Activated CD4-positive, CD25-positive, alpha-beta regulatory T cell (primary cell): ENCODE measurements at places on chromosomes 6 and 20.

- no peak for DNase-seq
Measured at GRCh38 chr6:154481521-154482013, 28.9 kb downstream of the CNKSR3 start.

GRCh38 chr20:50968289-50968688, 9.7 kb downstream of the MOCS3 start:
- DNase-seq: no peak

DNA sequence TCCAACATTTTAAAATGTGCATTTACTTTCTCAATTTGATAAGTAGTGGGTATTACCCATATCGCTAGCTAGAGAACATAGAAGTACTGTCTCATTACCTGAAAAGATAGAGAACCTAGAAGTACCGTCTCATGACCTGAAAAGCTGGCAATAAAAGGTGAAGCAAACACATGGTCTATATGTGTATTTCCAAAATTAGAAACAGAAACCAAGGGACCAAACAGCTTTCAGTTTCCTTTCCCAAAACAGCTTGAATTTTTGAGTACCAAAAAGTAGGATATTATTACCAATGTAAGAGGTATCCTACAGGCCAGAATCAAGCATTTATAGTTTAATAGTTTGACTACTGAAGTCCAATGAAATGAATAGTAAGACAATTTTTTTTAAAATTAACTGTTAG, 77.2 kb downstream of the KIF13A start:
- DNase-seq: no peak

GRCh38 chr6:89562093-89562973, 76.2 kb downstream of the LYRM2 start:
- no peak for DNase-seq

DNA sequence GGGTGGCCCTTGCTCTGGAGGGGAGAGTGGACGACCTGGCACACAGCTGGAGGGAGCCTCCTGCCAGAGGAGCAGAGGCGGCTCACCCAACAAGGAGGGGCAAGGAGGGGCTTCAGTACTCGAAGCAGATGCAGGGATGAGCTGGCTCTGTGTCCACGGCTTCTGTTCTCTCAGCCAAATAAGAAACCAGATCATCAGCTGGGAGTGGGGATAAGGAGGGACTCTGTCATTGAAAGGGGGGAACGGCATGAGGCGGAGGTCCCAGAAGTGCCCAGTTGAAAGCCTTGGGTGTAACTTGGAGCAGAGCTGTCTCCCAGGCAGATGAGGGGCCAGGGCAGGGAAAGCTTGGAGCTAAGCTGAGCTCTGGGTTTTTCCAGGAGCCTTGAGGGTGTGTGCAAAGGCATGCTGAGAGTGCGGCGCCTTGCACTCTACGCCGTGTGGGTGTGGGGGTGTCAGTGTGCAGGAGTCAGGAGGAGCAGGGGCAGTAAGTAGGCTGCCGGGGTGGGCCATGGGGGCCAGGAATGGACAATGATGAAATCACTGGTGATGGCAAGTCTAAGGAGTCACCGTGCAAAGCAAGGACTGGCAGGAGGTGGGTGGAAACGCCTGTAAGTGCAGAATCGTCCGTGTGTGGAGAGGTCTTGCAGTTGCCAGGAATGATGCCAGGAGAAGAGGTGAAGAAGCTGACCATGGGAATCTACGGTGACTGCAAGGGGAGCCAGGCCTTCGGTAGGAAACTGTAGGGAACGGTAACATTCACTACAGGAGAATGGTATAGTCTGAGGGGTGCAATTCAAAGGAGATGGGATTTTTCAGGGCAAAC, 85.4 kb upstream of the FOXQ1 start:
- no peak for DNase-seq

- DNase-seq: no peak
Measured at GRCh38 chr6:18209539-18210197, 54.4 kb downstream of the KDM1B start.

DNA sequence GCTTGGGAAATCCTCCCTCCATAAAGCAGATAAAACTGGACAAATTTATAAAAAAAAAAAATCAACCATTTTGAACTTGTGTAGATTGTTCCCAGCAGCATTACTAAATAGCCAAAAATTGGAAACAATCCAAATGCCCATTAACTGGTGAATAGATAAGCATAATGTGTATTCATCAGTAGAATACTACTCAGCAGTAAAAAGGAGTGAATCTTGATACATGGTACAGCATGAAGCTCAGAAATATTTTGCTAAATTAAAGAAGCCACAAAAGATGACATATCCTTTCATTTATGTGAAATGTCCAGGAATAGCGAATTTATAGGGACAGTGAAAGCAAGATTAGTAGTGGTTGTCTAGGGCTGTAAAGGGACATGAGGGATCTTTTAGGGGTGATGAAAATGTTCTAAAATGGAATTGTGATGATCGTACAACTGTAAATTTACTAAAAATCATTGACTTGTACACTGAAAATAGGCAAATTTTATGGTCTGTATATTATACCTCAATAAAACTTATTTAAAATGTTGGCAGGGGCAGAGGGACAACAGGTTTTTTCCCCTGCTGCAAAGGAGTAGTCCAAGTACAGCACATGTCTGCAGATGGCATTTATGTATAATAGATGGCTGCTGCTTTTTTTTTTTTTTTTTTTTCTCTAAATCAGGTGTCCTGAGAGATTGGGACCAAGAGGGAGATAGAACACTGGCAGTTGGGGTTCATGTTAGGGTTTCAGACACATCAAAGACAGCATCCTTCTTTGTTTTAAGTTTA, 59.5 kb downstream of the CBFA2T2 start:
- DNase-seq: no peak

DNA sequence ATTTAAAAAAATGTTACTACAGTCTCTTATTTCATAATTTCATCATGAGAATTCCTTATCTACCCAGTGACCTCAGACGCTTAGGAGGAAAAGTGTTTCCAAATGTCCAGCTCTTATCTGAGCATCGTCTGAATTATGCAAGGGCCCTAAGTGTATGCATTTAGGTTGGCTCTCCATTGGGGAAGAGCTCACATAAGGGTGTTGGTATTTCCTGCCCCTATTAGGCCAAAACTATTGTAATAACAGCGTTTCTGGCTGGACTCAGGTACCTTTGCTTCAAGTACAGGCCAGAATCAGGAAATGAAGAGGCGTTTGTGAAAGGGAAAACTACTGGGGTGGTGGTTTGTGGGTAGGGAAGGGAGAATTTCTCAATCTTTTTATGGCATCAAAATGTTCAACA, 40.4 kb upstream of the SGK1 start:
- no peak for DNase-seq

- no peak for DNase-seq
Measured at GRCh38 chr20:58923117-58923712, 57.8 kb upstream of the NELFCD start.

GRCh38 chr6:121764493-121764892, 329.0 kb downstream of the GJA1 start:
- no peak for DNase-seq

- peak; percentile 24 for DNase-seq
Measured at GRCh38 chr6:144064402-144065212, 30.8 kb downstream of the SF3B5 start.

DNA sequence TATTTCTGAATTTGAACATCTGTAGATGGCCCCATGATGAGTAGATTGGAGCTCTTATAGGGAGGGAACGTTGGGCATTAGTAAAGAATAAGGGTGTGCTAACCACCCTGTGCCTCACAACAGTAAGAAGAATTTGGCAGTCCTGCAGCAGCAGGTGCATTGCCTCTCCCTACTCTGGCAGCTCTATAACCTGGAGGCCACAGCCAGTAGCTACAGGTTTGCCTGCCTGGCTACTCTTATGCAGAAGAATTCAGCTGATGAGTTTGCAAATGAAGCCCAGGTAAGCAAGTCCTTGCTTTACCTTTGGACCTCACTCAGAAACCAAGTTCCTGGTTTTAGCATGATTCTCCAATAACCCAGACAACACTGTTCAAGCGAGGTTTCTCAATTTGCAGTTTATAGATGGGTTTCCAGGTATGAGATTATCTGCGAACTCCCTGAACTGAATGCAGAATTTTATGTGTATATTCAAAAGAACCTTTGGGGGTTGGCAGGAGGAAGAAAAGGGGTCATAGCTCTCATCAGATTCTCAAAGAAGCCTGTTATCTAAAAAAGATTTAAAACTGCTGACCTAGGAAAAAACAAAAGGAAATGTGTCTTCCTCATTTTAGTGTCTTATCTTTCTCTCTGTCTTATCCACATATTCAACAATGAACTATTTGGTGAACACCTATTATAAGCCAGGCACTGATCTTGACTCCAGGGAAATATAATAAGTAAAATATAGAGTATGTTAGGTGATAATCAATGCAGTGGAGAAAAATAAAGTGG, 18.9 kb downstream of the TREML1 start:
- DNase-seq: no peak

DNA sequence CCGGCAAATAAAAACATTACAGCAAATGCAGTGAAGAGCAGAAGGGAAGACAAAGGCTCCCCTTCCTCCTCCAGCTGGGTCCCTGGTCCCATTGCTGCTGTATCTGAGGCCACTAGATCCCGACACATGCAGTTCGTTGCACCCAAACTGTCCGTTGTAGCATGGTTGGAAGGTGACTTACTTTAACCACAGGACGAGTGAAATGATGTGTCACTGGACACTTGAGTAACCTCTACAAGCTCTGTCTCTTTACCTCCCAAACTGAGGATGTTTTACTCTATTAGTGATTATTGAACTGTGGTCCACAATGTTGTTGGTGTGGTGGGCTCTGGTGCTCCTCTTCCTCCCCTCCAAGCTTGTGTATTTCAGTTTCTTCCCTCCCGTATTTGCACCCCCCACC, 46.2 kb upstream of the ARMH2 start:
- no peak for DNase-seq

GRCh38 chr20:18255526-18255925, 32.8 kb upstream of the ZNF133 start:
- no peak for DNase-seq

DNA sequence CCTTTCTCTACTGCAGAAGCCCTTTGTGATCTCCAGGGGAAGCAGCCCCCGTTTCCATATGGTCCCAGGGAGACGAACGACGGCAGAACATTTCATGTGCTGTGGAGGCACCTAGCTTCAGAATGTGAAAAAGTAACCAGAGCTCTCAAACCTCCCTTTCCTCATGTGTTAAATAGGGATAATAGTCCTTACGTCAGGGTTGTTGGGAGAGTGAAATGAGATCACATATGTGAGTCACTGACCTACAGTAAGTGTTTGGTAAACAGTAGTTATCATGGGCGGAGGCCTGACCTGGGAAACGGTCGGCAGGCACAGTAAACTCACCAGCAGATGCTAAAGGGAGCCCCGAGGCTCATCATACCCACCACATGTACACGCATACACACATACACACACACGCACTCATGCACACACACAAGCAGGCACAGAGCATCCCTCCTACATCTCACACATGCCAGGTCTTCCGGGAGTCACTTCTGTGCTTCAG, 89.7 kb downstream of the LY86 start:
- DNase-seq: no peak

DNA sequence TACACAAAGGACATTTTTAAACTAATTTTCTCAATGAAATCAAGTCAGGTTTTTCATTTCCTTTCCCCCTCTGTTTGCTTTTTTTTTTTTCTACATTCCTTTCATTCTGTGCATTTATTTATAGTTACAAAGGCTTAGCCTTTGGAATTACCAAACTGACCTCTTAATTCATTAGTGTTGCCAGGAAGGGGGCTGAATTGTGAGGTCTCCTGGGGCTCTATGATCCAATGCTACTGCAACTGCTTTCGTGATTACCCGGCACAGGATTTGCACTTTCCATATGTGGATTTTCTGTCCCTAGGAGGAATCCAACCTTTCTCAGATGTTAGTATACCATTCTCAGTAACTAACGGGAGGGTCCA, 35.3 kb downstream of the NEDD9 start:
- DNase-seq: no peak

- no peak for DNase-seq
Measured at GRCh38 chr6:168663041-168663440, 222.1 kb downstream of the SMOC2 start.

GRCh38 chr6:150072201-150072600, 3.3 kb upstream of the ULBP3 start:
- peak; percentile 7 for DNase-seq

DNA sequence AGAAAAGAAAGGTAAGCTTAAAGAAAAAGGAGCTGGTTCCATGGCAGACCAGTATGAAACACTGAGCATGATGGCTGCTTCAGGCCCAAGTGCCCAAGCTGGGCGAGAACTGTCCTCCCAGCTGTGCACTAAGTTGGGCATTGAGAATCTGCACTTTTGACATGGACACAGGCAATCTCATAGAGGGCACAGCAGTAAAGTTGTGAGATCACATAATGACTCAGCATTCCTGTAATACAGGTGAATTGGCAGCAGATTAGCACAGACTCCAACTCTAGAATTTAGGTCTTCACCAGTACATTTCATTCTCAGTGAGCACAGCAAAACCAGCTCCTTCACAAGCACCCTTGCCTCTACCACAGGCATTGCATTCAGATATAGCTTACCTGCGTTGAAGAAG, 343.4 kb downstream of the PKHD1 start:
- DNase-seq: no peak

- no peak for DNase-seq
Measured at GRCh38 chr20:33419140-33419974, 18.0 kb upstream of the CDK5RAP1 start.

GRCh38 chr6:63683071-63683603, 47.5 kb downstream of the PHF3 start:
- DNase-seq: no peak

DNA sequence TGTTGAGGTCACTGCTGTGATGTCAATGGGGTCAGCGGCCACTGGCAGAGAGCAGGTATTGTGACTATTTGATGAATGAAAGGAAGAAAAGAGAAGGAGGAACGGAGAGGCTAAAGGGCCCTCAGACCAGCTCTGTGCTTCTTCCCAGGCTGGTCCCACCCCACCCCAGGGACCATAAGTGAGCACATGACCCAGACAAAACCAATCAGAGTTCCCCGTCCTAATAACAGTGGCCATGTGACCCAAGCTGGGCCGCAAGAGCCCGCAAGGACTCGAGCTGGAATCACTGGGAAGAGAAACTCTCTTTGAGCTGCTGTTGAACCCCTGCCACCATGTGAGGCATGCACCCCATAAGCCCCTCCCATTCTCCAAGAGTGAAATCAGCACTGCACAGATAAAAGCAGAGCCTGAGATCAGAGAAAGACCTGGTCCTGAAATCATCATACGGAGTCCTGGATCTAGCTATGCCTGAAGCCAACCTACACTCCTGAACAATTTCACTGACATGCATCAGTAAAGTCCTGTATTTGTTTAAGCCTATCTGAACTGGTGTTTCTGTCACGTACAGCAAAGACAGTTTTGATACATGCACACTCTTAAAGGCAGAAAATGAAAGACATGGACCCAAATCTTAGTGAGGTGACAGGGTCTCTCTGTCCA, 90.2 kb downstream of the PREX1 start:
- no peak for DNase-seq

GRCh38 chr6:140966676-140967075, 1166.0 kb upstream of the GJE1 start:
- DNase-seq: no peak

- DNase-seq: no peak
Measured at GRCh38 chr6:8556370-8557013, 121.1 kb upstream of the SLC35B3 start.

DNA sequence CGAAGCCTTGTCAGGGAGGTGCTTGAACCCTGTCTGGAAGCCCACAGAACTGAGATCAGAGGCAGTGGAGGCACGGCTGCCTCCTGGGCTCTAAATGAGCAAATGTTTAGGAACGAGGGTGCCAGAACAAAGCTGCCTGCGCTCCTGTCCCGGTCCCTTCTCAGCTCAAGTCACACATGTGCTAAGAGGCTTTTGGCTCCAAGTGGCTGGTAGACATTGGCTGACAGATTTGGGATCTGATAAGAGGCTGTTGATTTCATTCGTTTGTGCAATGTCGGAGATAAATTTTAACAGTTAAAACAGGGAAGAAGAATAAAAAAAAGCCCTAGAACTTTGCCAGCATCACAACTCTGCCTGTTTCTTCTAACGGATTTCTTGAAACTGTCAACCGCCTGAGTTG, 191.8 kb downstream of the NRN1 start:
- no peak for DNase-seq
